ENCODE measurements at places on chromosomes 4 and X.

DNA sequence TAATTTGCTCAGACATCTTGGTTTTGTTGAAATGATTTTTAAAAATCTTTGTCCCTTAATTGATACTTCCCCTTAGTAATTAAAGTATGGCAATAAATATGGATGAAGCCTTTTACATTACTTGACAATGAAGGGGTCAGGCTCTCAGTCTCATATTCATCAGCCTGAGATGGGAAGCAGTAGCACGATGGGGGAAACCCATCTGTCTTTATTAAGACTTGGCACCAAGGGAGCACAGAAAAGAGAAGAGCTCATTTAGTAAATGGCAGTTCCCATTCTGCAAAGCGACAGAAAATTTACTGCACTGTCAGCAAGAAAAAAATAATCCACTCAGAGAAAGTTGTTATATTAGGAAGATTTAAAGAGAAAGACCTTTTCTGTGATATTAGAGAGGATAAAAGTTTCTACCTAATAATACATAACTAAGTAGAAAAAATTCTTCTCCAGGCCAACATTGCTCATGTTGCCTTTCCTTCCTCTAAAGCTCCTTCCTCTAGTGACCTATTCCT, 7.9 kb upstream of the SERTM2 start:
- no peak for DNase-seq

GRCh38 chrX:24979081-24979480, 36.7 kb downstream of the ARX start:
- DNase-seq, result no peak

GRCh38 chrX:5236096-5236495, 992.6 kb downstream of the NLGN4X start:
- no peak for DNase-seq

GRCh38 chrX:21926527-21927278, 13.8 kb upstream of the SMS start:
- DNase-seq, result peak; percentile 90

GRCh38 chr4:52638717-52639116, 20.4 kb downstream of the USP46 start:
- DNase-seq, result no peak
